ENCODE measurements at places on chromosomes 5 and 9.

DNA sequence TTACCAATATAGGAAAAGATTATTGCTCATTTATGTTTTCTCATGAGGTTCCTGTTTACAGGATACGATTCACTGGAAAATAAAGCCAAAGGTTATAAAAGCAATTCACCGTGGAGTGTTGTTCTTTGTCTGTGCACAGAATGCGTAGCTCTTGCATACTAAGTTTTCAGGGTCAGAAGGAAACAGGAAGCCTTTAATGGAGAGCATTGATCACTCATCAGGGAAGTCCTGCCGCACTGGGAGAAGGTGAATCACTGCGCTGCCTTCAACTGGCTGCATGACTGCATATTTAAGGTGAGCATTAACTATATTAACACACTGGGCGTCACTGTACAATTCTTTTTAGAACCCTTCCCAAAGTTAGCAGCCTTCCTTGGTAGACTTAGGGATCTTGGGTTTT is 74.1 kb upstream of the SYK start:
- no peak for DNase-seq

GRCh38 chr5:1952444-1953099 is 69.8 kb upstream of the IRX4 start:
- no peak for DNase-seq

DNA sequence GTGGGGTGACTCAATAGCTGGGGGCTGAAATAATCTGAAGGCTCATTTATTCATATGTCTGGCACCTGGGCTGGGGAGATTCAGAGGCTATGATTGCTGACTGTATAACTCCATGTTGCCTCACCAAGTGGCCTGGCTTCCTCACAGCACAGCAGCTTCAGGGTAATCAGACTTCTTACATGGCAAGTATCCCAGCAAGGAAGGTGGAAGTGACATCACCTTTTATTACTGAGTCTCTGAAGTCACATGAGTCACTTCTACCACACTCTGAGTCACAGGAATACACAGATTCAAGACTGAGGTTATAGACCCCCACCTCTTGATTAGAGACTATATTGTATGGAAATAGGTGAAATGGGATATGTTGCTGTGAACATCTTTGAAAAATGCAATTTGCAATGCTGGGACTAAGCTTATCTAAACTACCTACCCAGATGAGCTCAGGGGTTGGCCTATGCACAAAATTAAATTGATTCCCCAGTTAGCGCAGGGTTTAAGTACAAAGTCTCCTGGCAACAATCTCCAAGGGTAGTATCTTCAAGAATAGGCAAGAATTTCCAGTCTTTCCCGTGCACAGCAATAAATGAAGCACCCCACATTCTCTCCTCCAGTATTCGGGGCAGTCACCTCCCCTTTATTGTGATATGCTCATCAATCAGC is 553.1 kb downstream of the LRRC70 start:
- no peak for DNase-seq

DNA sequence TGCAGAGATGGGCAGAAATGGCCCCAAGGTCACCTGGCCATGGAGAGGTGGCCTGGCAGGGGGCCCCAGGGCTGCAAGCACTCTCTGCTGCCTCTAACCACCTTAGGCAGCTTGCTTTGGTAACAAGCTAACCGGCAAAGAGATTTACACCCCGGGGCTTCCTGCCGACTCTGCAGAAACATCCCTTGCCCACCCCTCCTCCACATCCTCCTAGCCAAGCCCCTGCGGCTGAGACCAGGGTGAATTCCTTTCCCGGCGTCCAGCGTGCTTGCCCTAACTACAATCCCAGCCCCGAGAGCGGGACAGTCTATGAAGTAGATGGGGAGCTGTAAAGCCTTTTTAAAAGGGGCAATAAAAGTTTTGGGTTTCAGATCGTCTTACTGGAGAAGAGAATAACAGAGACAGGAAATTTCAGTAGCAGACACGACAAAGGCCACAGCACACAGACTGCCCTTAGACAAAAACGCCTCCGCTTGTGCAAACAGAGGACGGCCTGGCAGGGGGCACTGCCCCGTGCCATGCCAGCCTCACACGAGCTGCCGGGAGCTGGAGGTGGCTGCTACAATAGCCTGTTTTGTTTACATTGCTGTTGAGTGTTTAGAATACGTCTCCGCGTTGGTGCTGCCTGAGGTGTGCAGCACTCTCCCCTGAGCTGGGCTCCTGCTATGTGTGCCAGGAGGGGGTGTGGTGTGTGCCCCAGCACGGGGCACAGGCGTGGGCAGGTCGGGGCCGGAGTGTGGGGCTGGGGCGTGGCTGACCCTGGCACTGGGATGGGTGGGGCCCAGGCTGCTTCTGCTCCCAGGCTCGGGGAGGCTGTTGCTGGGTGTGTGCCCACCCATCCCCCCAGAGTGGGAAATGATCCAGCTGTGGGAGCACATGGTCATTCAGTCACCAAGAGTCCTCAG is 15.3 kb downstream of the MYMK start:
- no peak for DNase-seq

DNA sequence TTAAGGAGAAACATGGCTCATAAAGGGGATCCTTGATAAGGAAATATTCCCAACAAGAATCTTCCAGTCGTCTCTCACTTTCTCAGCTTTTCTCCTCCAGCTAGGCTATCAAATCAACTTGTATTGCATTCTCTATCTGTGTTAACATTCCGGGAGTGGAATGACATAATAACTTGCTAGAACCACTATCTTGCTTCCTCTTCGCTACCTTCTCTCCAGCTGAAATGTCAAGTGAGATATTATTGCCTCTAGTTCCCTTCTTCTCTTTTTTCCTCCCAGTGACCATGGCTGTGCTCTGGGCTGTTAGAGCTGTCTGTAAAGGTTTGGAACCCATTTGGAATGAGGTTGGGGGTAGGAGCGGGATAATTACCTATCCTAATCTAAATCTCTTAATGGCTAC is 1329.5 kb upstream of the WWC1 start:
- DNase-seq: no peak

- DNase-seq: no peak
Observed at GRCh38 chr5:62698756-62699155, 120.1 kb downstream of the LRRC70 start.

GRCh38 chr5:150313921-150314716 is 11.4 kb upstream of the ARSI start:
- DNase-seq: no peak

GRCh38 chr5:112914584-112914983 is 7.4 kb downstream of the REEP5 start:
- no peak for DNase-seq

DNA sequence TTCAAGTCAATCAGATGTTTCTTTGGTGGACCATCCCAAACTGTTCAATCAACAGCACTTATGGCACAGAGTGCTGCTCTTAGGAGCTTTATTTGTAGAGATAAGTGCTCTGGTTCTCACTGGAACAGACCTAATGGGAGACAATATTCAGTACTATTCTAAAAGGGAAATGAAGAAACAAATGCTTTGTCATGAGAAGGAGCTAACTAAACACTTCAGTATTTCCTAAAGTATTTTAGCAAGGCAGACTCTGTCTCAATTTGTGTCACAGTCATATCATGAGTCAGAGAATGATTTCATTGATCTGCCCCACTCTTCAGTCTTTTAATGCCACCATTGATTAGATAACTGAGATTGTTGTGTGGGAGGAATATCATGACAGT is 175.3 kb downstream of the SLF1 start:
- DNase-seq: no peak
